ENCODE measurements at places on chromosomes 5 and 9.
A peak's percentile ranks its signal among the peaks of the same experiment; 100 is the strongest.

- DNase-seq: no peak
Measured at GRCh38 chr9:21558079-21558478, 76.0 kb upstream of the IFNE start.

- no peak for DNase-seq
Measured at GRCh38 chr9:136174779-136175615, 29.9 kb downstream of the LHX3 start.

GRCh38 chr9:70291446-70291845 lies 32.7 kb downstream of the SMC5 start:
- DNase-seq: no peak

- DNase-seq: no peak
Measured at GRCh38 chr5:174504266-174504726, 220.1 kb upstream of the MSX2 start.

DNA sequence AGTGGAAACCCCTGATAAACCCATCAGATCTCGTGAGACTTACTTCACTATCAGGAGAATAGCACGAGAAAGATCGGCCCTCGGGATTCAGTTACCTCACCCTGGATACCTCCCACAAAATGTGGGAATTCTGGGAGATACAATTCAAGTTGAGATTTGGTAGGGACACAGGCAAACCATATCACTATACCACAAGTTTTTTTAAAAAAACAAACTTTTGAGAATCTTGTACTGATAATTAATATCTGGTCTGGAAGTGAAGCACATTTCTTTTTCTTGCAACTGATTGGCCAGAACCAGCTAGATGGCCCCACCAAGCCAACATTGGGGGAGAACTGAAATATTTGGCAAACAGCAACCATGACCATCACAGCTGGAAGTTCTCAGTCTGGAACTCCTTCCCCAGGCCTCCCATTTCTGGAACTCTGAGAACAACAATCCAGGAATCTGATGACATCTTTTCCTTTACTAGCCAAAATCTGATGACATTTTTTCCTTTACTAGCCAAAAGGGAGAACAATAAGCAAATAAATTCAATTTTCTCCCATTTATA lies 51.8 kb upstream of the CDKN2B start:
- no peak for DNase-seq

- no peak for DNase-seq
Measured at GRCh38 chr9:94926431-94926800, 199.9 kb downstream of the AOPEP start.

- DNase-seq: no peak
Measured at GRCh38 chr5:179228341-179229121, 116.7 kb downstream of the ADAMTS2 start.

- DNase-seq: no peak
Measured at GRCh38 chr9:28971881-28972280, 1398.6 kb upstream of the C9orf72 start.

DNA sequence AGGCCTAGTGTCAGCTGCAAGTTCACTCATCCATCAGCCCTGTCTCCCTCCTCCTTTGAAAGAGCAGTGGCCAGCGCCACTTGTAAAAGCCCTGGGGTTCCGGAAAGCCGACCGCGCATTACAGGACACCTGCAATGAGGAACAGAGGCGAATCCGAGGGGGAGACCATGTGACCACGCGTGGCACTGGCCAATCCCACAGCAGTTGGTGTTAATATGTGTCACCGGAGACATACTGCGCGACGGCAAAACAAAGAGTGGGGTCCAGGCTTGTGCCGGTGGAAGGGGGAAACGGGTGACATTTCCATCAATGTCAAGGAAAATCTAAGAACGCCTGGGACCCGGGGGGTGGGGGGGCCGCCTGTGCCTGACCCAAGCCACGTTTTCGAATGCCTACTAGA lies 480.8 kb downstream of the SPATA31A7 start:
- DNase-seq: no peak

DNA sequence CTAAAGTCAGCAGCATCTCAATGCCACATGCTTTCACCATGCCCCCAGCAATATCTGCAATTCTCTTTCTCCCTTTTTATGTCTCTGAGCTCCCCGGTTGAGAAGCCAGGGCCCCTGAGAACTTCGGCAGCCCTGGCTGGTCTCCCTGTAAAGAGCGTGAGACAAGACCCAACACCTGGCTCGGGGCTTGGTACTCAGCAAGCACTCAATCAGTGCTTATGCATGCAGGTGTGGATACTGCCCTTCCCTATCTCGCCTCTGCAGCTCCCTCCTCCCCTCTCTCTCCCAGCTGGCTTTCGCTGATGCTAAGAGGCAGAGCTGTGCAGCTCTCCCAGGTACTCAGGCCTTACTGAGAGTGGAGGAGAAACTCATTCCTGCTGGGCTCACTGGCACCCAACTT lies 41.7 kb upstream of the AKNA start:
- DNase-seq: no peak

GRCh38 chr5:80695666-80696065 lies 40.9 kb upstream of the DHFR start:
- DNase-seq: no peak

GRCh38 chr5:101897914-101898313 lies 398.2 kb downstream of the SLCO4C1 start:
- no peak for DNase-seq

DNA sequence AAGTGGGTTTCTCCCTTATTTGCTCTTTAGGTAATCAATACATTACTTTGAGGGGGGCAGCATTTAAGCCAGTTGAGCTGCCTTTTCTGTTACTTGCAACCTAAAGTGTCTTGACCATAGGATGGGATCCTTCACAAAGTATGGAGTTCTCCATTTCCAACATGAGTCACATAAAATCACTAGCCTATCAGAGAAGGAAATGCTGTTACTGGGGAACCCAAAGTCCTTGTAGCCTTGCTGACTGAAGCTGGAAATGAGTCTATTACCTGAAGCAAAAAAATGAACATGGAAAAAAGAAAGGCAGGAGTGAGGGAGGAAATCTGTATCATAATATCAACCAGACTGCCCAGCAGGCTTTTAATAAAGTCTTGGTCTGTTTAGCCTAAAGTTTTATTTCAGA lies 42.8 kb upstream of the SLIT3 start:
- DNase-seq: no peak

DNA sequence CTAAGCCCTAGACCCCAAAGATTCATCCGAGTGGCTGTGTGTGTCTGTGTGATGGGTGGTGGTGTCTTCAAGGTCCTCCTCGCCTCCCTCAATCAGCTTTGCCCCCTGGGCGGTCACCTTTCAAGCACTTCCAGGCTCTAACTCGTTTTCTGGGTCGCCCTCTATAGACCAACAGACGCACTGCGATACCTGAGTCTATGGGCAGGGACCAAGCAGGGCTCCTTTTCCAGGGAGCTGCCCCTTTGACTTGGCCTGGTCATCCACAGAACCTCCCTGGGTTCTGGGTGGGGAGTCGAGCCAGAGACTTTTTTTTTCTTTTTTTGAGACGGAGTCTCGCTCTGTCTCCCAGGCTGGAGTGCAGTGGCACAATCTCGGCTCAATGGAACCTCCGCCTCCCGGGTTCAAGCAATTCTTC lies 1.1 kb downstream of the SLC27A4 start:
- DNase-seq: peak; percentile 42

DNA sequence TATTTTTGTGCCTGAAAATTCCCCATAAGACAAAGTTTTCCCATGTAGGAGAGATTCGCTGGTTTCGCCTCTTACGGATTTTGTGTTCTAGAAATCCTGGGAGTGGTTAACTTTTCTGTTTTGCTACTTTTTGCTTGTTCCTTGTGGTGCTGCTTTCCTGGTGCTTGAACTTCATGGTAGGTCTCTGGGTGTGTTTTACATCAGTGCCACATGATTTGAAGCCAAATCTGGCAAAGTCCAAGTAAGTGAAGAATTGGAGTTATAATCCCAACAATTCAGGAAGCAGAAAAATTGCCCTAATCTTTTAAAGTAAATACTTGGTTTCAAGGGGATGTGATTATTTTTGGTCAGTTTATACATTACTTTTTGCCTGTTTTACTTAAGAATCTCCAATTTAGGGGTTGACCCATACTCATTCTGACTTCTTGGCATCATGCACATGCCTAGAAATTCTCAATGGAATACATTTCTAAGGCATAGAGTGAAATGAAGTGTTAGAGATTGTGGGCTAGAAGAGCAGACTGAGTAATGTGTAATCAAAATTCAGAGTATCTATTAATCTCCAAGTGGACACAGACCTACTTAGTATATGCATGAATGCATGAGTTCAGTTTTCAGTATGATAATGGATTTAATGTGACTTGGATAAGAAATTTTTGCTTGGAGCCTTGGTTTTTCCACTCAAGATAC lies 189.7 kb downstream of the CSNK1G3 start:
- no peak for DNase-seq

- no peak for DNase-seq
Measured at GRCh38 chr5:146025114-146025680, 80.2 kb downstream of the PLAC8L1 start.

DNA sequence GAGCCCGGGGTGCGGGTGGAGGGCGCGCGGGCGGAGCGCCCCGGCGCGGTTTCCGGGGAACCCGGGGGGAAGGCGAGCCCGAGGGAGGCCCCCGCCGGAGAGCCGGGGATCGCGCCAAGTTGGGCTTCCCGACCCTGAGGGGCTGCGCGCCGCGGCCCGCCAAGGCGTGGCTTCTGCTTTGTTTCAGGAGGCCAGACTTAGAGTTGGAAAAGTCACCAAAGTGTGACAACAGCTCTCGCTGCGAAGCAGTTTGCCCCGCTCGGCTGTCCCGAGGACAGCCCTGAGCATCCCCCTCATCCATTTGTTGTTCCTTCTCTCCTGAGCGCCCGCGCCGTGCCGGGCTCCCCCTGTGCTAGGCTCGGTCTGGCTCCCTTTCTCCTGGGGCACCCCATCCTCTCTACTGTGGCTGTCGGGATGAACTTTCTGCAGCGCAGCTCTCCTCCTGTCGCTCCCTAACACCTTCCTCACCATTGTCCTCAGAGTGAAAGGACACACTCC lies 410 bp downstream of the GLIPR2 start:
- no peak for DNase-seq

GRCh38 chr5:600886-601541 lies 11.1 kb upstream of the CEP72 start:
- DNase-seq: no peak

- no peak for DNase-seq
Measured at GRCh38 chr9:137434498-137435380, 6.4 kb downstream of the ENTPD8 start.

DNA sequence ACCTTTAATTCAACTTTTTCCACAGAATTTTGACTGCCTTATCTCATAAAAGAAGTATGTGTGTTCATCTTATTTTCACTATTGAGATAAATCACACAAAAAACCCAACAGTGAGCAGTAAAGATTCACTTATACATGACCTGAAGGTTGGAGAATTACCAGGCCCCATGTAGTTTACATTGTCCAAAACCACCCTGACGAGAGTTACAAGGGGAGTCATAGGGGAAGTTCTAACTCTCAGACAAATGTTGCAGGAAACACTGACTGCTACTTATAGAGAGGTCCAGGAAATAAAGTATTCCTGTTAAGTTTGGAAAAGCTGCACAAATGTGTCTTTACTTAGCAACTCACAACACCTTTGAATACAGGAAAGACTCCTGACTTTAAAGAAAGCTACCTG lies 14.1 kb downstream of the SPATA9 start:
- DNase-seq: no peak

DNA sequence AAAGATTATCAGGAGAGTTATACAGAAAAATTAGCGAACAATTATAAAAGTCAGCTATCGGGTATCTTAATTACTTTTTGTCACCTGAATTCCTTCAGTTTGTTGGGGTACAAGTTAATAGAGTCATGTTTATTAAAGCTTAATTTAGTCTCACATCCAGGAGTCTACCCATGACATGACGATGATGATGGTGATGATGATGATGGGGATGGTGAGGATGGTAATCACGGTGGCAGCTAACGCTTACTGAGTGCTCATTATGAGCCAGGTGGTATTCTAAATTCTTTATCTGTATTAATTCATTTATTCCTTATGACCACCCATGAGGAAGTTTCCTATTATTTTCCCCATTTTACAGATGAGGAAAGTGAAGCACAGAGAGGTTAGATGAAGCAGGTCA lies 208.6 kb upstream of the KIF2A start:
- no peak for DNase-seq

DNA sequence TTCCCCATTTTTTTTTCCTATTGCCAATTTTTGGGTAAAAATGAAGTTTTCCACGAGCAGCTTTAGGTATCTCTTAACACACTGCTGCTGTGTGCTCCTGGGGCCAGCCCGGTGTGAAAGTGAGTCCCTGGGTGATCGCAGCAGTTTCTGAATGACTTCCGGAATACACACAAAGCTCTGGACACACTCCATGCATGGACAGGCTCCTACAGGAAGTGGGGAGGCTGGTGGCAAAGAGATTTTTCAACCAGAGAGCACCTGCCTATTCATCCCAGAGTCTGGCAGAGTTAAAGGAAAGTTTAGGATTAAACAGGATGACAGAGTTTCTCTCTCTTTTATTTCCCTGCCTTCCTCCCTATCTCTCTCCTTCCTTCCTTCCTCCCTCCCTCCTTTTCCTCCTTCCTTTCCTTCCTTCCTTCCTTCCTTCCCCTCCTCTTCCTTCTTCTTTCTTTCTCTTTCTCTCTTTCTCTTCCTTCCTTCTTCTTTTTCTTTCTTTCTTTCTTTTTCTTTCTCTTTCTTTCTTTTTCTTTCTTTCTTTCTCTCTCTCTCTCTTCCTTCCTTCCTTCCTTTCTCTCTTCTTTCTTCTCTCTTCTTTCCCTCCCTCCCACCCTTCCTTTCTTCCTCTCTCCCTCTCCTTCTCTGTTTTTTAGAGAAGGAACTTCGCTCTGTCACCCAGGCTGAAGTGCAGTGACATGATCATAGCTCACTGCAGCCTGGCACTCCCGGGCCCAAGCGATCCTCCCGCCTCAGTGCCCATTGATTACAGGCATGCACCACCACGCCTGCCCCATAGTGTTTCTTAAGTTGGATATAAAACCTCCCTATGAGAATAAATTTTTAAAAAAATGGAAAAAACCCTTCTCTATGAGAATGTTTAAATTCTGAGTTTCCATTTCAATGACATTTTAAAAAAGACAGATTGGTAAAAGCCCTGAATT lies 38.7 kb upstream of the UBTD2 start:
- DNase-seq: no peak

- no peak for DNase-seq
Measured at GRCh38 chr9:36040271-36040925, 3.7 kb downstream of the RECK start.

GRCh38 chr5:151022511-151023018 lies 2.2 kb downstream of the GPX3 start:
- no peak for DNase-seq

GRCh38 chr9:136858844-136859757 lies 7.0 kb downstream of the MAMDC4 start:
- no peak for DNase-seq

GRCh38 chr9:126326228-126327005 lies at the start of gene MVB12B:
Gene MVB12B, plus strand, starts transcription at chr9:126326829. Its CDS starts 101 bp downstream, at chr9:126326930.
- no peak for DNase-seq

DNA sequence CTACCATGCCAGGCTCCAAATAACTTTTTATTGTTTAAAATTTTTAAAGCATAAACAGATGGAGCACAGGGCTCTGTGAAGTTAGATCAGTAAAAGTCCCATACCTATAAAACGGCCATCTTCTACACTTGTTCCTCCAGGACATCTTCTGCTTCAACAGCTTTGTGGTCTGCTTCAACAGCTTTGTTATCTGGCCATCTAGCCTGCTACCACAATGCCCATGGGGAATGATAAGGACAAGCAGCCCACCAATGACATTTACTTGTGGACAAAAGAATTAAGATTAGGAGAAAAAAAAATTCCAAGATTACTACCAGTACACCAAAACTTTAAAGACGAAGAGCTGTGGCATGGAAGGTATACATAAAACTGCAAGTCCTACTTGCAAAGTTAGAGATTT lies 2.2 kb upstream of the VPS13A start:
- no peak for DNase-seq

All from activated CD8-positive, alpha-beta memory T cell treated with anti-CD3 and anti-CD28 coated beads for 1 hour (primary cell).